ENCODE measurements at places on chromosomes 12 and 14.

DNA sequence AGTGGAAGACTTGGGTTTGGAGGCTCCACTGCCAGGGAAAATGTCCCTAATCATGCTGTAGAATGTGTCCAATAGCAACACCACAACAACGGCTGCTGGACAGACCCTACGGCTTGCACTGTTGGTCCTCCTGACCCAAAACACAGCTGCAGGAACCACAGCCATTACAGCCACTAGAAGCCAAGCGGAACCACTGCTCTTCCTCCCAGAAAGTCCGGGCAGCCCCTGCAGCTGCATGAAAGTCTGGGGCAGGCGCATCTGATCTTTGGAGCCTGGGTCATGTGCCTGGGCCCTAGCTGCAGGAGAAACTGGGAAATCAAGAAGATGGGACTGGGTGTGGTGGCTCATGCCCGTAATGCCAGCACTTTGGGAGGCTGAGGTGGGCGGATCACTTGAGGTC, 124.7 kb upstream of the METAP2 start:
- no peak for DNase-seq

- DNase-seq = no peak
Observed at GRCh38 chr12:125685915-125686314, 620.7 kb downstream of the AACS start.

GRCh38 chr12:92109613-92110012, 36.0 kb downstream of the BTG1 start:
- DNase-seq = no peak

DNA sequence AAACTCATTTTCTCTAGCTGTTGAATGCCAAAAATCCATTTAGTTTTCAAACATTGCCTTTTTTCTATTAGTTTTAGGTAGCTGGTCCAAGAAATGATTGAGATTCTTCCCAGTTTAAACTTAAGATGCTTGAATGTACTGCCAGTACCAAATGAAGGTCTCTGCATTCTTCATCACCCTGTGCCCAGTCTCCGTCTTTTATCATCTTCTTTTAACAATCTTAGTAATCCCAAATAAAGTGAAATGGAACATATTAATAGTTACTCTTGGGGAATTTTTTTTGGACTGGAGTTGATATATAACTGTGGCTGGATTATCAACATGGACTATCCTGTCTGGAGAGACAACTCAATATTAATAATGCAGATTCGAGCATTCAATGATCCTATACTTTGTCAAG, 54.1 kb upstream of the PCED1B start:
- no peak for DNase-seq

GRCh38 chr14:100193417-100194357, 34.2 kb upstream of the DEGS2 start:
- DNase-seq = no peak

- no peak for DNase-seq
Observed at GRCh38 chr14:78104160-78104559, 66.0 kb upstream of the NRXN3 start.

DNA sequence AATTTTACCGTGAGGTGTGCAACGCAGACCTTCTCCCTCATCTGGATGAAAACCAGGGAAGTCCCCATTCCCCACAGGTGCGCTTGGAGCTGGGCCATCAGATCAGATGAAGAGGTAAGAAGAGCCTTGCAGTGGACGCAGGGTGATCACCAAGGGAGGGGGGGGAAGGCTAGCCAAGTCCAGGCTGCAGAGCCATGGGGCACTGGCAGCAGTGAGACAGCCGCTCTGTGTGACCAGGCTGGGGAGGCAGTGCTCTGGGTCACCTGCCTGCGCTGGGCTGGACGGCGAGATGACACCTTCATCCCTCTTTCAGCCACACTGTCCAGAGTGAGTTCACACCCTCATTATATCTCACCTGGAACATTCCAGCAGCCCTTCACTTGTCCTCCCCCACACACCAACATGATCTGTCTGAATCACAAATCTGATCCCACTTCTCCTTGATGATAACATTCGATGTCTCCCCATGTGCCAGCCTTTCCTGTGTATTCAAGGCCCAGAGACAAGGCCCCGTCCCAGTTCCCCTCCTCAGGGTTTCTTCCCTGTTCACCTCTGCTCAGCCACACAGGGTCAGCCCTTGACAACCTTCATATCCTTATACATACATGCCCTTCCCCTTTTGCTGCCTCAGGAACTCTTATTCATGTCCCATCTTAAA, 65.9 kb upstream of the VASH1 start:
- DNase-seq = no peak

DNA sequence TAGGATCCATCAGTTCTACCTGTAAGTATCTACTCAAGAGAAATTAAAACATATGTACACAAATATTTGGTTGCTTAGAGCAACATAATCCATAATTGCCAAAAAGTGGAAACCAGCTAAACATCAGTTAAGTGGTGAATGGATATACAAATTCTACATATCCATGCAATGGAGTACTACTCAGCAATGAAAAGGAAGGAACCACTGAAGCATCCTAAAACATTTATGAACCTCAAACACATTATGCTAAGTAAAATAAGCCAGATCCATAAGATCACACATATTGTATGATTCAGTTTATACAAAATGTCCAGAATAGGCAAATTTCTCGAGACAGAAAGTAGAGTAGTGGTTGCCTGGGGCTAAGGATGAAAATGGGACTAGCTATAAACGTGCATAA, 8.4 kb upstream of the ARHGAP5 start:
- DNase-seq = no peak

- peak; percentile 55 for DNase-seq
Observed at GRCh38 chr12:76927170-76927784, 48.5 kb upstream of the CSRP2 start.

- peak; percentile 80 for DNase-seq
Observed at GRCh38 chr12:49674318-49674981, 32.8 kb downstream of the FMNL3 start.

- DNase-seq = peak; percentile 74
Observed at GRCh38 chr14:74804219-74804825, 41.2 kb downstream of the YLPM1 start.

DNA sequence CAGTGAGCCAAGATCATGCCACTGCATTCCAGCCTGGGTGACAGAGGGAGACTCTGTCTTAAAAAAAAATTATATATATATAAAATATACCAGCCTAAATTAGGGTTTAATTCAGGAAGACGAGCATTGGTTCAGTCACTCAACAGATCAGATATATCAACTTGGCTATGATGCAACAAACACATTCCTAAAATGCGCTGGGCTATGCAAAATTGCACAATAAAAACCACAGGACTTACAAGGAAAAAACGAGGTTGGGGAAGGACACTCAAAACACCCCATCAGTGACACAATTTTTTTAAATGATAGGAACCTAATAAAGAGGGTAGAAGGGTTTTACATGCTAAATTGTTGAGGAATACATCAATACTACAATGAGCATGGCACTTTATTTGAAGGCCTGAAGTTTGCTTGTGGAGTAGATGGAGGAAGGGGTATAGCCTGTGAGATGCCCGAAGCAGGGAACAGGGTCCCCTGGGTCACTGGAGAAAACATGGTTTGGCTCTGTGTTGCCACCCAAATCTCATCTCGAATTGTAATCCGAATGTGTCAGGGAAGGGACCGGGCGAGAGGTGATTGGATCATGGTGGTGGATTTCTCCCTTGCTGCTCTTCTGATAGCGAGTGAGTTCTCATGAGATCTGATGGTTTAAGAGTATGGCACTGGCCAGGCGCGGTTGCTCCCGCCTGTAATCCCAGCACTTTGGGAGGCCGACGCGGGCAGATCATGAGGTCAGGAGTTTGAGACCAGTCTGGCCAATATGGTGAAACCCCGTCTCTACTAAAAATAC, 71.2 kb downstream of the TNFAIP2 start:
- DNase-seq = peak; percentile 89

DNA sequence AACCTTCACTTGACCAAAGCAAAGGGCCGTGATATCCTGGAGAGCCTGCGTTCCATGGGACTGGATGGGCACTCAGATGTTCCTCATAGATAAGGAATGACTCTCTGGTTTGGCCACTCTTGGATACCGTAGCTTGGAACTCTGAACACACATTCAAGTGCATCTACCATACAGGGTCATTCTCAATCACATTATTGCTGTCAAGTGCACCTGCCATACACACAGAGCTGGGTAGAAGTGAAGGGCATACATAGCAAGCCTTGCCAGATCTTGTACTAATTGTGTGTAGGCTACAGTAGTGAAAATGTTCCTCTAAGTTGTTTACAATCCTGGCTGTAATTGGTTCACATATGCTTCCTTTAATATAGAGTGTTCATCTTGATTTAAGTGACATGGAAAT, 58.3 kb downstream of the PELI2 start:
- DNase-seq = no peak

DNA sequence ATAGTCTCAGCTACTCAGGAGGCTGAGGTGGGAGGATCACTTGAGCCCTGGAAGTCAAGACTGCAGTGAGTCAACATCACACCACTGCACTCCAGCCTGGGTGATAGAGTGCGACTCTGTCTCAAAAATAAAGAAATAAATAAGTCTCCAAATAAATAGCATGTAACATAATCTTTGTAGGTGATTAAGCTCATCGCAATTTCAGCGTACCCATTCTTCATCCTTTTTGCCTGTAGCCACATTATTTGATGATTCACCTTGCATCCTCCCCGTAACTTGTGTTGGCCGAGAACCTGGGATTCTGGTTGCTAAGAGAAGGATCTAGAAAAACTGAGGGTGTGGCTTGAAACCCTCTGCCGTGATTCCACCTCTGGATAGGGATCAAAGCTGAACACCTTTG, 115.1 kb downstream of the GALC start:
- DNase-seq = no peak

- no peak for DNase-seq
Observed at GRCh38 chr12:129693731-129694130, 210.1 kb downstream of the TMEM132D start.

DNA sequence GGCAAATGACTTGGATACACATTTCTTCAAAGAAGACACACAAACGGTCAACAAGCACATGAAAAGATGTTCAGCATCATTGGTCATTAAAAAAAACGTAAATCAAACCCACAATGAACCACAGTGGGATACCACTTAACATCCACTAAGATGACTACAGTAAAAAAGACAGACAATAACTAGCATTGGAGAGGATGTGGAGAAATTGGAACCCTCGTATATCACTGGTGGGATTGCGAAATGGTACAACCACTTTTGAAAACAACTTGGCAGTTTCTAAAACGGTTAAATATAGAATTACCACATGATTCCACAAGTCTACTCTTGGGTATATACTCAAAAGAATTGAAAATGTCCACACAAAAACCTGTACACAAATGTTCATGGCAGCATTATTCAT, 25.2 kb upstream of the PPFIBP1 start:
- DNase-seq = peak; percentile 56

GRCh38 chr12:118591-118990, 52.0 kb downstream of the IQSEC3 start:
- DNase-seq = no peak

DNA sequence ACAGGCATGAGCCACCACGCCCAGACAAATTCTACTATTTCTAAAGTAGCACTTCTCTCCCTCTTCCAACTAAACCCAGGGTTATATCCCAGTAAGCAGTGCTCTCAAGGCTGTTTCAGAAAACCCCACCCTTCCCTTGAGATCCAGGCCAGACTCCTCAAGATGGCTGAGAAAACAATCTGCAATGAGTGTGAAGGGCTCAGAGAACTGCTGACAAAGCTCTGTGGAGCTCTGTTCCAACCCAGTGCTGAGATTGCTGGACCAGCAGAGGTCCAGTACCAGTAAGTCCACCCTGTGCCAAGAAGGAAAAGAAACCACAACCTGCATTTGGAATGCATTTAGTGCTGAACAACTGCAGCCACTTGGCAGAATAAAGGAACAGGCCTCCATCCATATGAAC, 3.7 kb upstream of the IFFO1 start:
- no peak for DNase-seq

DNA sequence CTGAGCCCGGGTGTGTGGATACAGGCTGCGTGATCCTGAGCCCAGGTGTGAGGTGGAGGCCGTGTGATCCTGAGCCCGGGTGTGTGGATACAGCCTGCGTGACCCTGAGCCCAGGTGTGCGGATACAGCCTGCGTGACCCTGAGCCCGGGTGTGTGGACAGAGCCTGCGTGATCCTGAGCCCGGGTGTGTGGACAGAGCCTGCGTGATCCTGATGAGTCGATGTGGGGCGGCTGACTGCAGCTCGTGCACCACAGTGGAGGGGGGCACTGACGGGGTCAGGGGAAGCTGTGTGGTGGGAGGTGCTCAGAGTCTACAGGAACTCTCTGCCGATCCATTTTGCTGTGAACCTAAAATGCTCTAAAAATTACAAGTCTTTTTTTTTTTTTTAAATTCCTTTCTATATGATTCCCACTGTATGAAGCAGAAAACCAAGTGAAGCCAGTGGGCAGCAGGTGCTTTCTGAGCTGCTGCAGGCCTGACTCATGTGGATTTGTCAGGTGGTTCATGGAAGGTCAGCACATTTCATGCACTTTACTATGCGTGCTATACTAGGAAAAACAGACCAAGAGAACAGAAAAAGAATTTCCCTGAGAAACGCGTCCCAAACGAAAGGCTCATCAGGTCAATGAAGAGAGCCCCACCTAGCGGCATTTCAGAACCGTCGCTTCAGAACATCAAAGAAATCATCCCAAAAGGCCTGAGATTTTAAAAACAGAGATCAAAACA, 19.3 kb downstream of the BRF1 start:
- DNase-seq = peak; percentile 66

DNA sequence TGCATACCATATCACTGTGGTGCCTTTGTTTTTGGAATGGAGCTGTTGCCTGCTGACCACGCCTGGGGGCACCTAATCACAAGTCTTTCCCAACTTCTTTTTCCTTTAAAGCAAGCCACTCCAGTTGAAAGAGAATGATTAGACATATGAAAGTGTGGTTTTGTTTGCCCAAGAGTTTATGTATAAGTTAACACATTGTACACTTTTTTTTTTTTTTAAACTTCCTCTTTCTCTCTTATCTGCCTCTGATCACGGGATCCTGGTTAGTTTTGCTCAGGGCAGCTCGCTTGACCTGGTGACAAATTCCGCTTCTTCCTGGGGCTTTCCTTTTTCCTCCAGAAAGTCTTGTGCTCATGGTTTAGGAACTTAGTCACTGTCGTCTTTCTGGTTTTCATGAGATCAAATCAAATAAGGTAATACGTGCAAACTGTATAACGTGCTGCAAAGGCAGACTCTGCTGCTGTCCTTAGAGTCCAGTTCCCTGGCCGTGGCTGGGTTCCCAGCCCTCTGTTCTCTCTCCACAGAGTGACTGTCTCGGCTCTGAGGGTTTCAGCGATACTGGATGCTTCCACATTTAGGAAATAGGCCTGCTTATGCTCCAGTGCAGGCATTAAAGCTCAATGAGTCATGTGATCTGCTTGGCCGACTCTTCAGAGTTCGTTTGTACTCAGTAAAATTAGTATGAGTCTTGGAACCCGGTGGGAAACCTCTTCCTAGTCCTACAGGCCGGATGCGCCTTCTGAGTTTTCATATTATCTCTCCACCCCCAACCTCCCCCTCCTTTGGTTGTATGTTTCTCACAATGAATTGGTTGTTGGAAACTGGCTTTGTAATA, 15.2 kb downstream of the RASSF3 start:
- peak; percentile 80 for DNase-seq

- DNase-seq = peak; percentile 93
Observed at GRCh38 chr12:54463034-54463433, 10.4 kb downstream of the GTSF1 start.

- no peak for DNase-seq
Observed at GRCh38 chr14:92929689-92930608, 7.0 kb downstream of the CHGA start.

Measured in AG10803 (cell line).